Glutamatergic neuron (in vitro differentiated cells): ENCODE measurements at places on chromosomes 11 and 22. TPM values are rescaled to one million over a fixed set of nuclear protein-coding genes. Genes with fewer than 3 reads are reported as not detected.
A peak's percentile ranks its signal among the peaks of the same experiment; 100 is the strongest.

GRCh38 chr11:64070314-64070681 lies 34.6 kb downstream of the FLRT1 start:
- no peak for DNase-seq

DNA sequence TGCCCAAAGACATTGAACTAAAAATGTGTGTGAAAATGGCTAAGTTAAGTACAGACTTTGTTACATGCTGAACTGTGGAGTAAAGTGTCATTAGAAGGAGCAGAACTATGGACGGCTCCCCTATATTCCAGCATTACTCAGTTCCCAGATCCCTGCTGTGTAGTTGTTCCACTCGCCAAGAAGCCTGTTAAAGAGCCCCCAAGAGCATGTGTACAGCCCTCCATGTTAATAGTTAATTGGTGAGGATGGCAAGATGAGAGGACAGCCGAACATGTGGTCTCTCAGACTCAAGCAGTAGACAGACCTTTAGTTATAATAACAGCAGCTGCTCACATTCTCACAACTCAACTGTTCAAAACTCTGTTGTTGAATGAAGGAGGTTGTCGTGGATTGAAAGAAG lies 127.4 kb downstream of the ELP4 start:
- no peak for DNase-seq

- DNase-seq = no peak
Observed at GRCh38 chr22:46754110-46754799, 8.2 kb upstream of the TBC1D22A start.

Gene PHETA2
- 0.88 TPM for total RNA-seq

- peak; percentile 13 for DNase-seq
Observed at GRCh38 chr11:1760351-1761109, 3.2 kb downstream of the CTSD start.

Gene RAB39A
- total RNA-seq = 21.9 TPM

- no peak for DNase-seq
Observed at GRCh38 chr11:119905162-119905561, 176.2 kb upstream of the NECTIN1 start.

DNA sequence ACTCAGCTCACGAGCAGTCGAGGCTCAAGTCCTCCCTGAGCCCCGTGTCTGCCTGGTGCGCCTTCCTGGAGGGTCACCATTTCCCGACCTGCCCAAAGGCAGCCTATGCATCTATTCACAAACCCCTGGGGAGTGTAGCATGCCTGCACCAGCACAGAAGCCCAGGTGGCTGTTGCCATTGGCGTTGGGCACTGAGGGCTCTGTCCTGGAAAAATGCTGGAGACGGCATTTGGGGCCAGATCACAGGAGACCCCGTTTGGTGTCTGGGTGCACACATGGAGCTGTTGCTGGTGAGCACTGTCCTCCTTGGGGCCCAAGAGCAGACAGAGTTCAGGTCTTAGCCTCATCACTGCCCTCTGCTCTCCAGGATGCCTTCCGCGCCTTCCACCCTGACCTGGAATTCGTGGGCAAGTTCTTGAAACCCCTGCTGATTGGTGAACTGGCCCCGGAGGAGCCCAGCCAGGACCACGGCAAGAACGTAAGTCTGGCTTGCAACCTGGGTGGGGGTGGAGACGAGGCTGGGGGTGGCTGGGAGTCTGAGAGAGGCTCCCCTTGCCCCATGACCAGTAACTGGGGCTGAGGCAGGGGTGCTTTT lies 9.4 kb downstream of the FADS2 start:
- no peak for DNase-seq

Gene TCIRG1
- 47.2 TPM for total RNA-seq

Gene FGF19
- total RNA-seq = 5.1 TPM
